ENCODE measurements at places on chromosomes 4 and X.

DNA sequence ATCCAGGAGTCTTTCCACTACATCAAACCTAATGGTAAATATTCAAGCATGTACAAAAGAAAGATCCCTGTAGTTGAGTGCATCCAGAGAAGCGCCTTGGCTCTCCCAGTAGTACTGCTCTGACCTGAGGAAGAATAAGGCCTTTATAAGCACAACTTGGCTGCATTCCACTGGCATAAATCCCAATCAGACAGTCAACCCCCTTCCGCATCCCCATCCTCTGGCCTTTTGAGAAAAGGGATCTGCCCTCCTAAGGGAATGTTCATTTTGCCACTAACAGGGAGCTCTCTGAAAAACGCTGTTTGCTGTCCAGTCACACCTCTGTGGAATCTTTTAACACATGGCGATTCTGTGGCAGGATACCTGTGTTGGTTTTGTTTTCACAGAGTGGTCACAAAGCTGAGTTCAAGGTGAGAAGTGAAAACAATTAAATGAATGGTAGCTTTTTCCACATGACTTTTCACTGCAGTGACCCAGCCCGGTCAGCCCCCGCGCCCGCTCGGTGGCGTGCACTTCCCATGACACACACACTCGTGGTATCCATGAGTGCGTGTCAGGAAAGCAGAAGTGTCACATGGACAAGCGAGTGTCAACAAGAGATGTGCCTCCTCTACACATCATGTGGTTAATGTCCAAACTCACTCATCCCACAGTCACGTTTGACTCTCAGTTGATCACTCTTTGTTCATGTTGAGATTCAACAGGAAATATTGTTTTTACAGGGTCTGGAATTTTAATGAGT is 112.2 kb upstream of the ENPP6 start:
- DNase-seq = no peak

GRCh38 chrX:49282647-49283011 is 13.0 kb downstream of the PPP1R3F start:
- DNase-seq = peak; percentile 6

- DNase-seq = peak; percentile 0
Measured at GRCh38 chrX:18676470-18676869, 4.6 kb upstream of the RS1 start.

DNA sequence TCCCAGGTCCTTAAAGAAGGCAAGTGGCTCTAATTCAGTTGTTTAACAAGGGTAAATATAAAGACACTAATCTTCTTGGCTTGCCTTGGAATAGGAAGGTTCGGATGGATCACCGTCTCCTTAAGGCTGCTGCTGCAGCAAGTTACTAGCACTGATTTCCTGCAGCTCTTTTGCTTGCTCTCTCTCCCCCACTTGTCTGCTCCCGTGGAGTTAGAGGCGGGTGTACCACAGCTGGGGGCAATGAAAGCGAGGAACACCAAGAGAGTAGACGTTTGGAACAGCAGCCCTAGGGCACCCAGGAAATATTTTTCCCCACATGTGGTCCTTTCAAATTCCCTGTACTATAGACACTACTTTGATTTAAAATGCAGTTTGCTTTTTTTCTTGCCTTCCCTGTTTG is 202.2 kb downstream of the SH2D1A start:
- DNase-seq = no peak

- no peak for DNase-seq
Measured at GRCh38 chr4:55077577-55077976, 47.8 kb downstream of the KDR start.

GRCh38 chr4:77022560-77023179 is 53.1 kb downstream of the CCNI start:
- no peak for DNase-seq

DNA sequence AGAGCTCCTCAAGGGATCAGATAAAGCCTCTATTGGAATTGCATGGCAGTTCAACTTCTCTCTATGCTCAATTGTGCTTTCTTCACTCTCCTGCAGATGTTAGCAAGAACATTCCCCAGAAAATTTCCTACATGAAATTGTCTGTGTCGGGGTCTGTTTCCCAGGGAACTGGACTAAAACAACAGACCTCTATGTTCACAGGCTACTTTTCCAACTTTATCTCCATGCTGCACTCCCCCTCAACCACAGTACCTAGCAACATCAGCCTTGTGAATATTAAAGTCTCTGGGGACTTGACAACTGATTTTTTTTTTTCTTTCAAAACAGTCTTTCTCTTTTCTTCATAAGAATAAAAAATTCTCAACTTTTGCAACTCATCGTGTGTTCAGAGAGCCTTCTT is 1470.8 kb upstream of the ADGRL3 start:
- DNase-seq = no peak

GRCh38 chrX:10569946-10570345 is 50.4 kb downstream of the MID1 start:
- no peak for DNase-seq

- DNase-seq = no peak
Measured at GRCh38 chrX:27998666-27999065, 17.4 kb upstream of the DCAF8L1 start.

- no peak for DNase-seq
Measured at GRCh38 chr4:11281720-11282119, 147.0 kb downstream of the HS3ST1 start.

DNA sequence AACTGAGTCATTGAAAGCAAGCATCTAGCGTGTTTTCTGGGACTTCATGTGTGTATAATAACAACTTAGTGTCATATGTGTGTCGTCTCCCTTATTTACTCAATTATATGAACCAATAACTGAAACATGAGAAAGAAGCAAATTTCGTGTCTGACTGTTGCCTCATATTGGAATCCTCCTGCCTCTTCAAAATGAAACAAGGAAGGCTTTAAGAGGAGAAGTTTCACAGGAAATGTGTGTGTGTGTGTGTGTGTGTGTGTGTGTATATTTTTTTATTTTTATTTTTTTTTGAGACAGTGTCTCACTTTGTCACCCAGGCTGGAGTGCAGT is 145.8 kb upstream of the SFRP2 start:
- DNase-seq = no peak

GRCh38 chr4:93646233-93646930 is 182.2 kb upstream of the ATOH1 start:
- DNase-seq = no peak

GRCh38 chr4:5168891-5169290 is 117.6 kb downstream of the STK32B start:
- no peak for DNase-seq

- peak; percentile 2 for DNase-seq
Measured at GRCh38 chrX:23803931-23804381, 21.0 kb downstream of the SAT1 start.

DNA sequence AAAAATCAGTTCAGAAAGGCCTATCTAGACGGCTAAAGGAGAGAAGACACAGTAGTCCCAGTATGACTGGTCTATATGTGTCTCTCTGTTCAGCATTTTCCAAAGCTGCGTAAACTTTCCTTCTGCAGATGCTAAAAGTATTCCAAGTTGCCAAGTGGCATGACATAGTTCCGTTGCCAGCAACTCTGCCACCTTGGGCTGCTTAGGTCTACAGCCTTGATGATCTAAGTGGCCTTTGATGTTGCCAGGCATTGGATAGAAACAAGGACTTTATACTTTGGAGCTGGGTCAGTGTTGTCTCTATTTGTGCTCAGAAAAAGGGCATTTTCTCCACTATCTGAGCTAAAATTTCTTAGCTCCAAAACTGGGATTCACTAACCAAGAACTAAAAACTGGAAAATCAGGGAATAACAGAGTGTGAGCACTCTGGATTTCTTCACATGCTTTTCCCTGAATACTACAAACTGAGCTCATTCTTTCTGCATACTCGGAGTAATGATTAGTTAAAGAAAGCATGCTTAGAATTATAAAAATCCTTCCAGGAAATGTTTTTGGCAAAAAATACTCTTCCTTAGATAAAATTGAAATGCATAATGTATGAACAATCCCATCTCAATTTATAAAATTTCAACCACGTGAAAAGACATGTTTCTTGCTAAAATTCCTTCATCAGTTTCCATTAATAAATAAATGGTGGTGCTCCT is 191.4 kb downstream of the ADAMTS3 start:
- DNase-seq = no peak

DNA sequence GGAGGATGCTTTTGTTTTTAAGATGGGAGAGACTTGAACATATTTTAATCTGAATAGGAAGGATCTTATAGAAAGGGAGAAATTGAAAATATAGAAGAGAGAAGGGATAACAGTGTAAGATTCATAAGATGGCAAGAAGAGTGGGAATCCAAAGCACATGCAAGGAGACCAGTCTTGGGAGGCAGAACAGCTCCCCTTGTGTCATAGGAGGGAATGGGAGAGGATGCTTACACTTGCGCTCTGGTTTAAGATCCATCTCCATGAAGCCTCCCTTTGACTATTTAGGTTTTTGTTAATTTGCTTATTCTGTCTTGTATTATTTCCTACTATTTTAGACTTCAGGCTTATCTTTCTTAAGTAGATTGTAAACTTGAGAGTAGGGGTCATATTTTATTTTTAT is 42.7 kb downstream of the KIF4A start:
- peak; percentile 0 for DNase-seq

- DNase-seq = no peak
Measured at GRCh38 chr4:153651587-153651986, 32.5 kb upstream of the TLR2 start.

DNA sequence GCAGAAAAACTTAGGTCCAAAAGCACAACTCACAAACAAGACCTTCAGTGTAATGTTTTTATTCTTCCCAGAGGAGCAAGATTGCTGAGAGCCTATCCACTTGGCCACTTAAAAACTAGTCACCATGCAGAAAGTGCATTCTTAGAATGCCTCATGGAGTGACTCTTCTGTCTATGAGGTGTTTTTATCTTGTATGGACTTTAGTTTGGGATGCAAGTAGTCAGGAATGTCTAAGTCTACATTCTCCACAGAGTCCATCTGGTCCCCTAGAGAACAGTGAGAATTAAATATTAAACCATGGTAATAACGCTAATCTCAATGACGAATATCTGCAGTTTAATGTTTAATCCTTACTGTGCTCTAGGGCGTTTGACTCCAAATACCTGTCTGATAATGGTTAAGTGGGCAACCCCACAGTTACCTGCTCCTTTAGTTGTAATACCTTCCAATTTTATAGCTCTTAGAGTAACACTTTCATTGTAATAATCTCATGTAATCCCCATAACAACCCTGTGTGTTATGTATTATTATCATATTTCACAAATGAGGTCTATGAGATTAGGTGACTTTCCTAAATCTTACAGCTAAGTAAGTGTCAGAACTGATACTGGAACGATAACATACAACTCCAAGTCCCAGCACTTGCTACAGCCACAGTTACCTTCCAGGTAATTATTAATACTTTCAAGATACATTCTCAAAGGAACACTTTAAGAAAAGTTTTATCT is 235.6 kb upstream of the JADE1 start:
- no peak for DNase-seq

DNA sequence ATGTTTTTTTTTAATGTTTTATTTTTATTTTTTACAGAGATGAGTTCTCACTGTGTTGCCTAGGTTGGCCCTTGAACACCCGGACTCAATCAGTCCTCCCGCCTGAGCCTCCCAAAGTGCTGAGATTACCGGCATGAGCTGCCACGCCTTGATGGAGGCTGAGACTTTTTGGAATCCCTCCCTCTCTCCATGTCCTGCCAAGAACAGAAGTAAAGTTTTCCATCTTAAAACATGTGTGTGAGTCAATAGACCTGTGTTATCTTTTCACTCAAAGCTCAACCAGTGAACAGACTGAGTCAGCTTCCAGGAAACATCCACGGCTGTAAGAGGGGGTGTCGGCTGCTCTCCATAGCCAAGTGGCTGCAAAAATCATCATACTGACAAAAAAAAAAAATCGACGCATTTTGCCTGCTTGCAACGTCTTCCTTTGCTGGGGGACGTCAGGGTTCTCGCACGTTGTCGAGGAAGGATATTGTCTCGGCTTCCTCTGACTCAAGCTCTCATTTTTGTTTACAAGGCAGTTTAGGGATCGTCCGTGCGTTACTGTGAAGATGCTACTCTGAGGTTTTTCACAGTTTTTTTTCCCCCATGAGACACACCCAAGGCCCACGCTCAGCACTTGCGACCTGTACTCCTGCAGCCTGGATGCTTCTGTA is 10.0 kb upstream of the ASMTL start:
- peak; percentile 71 for DNase-seq

DNA sequence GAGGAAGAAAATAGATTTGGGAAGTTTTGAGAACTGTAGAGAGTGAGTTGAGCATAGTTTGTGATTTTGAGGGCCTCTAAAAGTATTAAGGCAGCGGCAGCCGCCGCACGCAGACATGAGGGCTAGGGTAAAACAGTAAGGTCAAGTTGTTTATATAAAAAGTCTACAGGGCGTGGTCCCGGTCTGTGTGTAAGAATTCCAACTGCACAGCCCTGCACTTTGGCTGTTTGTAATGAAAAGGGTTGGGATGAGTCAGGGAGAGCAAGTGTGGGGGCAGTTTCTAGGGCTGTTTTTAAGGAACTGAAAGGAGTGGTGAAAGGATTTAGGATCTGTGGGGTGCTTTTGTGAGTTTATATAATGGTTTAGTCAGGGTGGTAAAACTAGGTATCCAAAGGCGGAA is 55.0 kb downstream of the BEX3 start:
- no peak for DNase-seq

DNA sequence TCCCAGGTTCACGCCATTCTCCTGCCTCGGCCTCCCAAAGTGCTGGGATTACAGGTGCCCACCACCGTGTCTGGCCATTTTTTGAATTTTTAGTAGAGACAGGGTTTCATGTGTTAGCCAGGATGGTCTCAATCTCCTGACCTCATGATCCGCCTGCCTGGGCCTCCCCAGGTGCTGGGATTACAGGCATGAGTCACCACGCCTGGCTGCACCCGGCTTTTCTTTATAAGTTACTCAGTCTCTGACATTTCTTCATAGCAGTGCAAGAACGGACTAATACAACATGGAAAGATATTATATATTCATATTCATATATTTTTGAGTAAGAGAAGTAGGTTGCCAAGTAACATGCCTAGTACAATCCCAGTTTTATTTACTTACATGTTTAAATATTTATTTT is 22.9 kb downstream of the SHROOM3 start:
- DNase-seq = no peak

DNA sequence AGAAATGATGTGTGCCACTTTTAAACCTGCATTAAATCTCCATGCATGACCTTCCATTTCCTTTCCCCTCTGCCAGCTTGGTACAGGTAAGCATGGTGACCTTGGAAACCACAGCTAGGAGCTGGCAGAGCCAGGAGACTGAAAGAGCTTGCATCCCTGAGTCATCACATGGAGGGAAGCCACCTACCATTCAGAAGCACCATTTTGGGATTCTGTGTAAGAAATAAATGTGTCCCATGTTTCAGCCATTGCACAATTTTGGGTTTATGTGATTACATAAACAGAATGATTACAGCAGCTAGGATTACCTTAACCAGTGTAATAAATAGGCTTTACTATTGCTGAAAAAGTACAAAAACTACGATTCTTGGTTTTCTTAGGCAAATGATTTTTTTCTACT is 17.3 kb upstream of the CCDC149 start:
- DNase-seq = no peak

DNA sequence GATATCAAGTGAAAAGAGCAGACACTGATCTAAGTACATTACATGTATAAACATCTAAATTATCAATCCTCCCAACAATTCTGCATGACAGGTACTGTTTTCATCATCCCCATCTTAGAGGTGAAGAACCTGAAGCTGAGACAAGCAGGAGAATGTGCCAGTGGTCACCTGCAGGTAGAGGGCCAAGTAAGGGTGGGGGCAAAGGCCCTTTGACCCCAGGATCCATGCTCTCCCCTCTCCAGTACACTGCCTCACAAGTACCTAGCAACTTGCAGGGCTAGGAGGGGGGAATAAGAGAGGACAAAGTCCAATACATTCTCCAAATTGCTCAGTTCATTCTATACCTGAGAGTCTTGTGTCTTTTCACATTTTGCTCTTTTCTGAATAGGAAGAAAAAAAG is 8.3 kb upstream of the MAP7D2 start:
- no peak for DNase-seq

All from erythroblast (primary cell).